ENCODE measurements at places on chromosomes 13 and 19. TPM values are rescaled to one million over a fixed set of nuclear protein-coding genes. Genes with fewer than 3 reads are reported as not detected.

The TMED1 gene
- total RNA-seq = 48.3 TPM

The B3GNT3 gene
- total RNA-seq = not detected

The ZNF763 gene
- total RNA-seq = 0.17 TPM

The TEX29 gene
- not detected for total RNA-seq

Data from bronchus fibroblast of lung (primary cell).